ENCODE measurements at places on chromosomes 12 and 14. TPM values are rescaled to one million over a fixed set of nuclear protein-coding genes. Genes with fewer than 3 reads are reported as not detected.
A peak's percentile ranks its signal among the peaks of the same experiment; 100 is the strongest.

Gene CACNA1C
- 0.44 TPM for total RNA-seq

DNA sequence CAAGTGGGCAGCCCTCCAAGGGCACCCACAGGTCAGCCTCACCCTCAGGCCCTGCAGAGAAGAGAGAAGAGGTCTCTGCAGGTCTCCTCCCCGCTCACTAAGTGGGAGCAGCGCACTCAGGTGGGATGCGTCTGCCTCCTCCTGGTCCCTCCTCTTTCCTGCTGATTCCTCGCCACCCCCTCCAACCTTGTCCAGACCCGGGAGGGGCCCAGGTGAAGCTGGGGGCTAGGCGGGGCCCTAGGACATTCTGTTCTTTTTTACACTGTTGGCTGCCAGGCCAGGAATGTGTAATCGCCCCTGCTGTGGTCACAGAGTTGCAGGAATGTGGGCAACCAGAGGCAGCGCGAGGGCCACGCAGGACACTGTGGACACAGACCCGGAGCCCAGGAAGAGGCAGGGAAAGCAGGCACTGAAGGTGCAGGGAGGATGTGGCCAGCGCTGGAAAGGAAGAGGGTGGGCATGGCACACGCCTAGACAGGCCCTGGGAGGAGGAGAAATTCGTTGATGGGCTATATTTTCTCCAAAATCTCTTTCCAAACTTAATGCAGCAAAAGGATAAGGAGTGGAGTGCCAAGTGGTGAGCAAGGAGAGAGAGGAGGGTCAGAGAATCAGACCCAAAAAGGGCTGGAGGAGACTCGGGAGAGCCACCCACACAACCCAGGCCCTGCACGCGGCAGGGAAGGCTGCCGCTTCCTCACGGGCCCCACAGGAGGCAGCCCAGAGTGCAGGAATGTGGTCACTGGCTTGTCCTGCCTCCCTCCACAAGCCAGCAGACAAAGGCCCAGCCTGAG lies 911 bp upstream of the SCNN1A start:
- DNase-seq = peak; percentile 72

- no peak for DNase-seq
Observed at GRCh38 chr12:52120951-52121823, 41.7 kb downstream of the SMIM41 start.

GRCh38 chr12:91662021-91662420 lies 479.4 kb upstream of the DCN start:
- DNase-seq = no peak

Gene SUOX
- total RNA-seq = 8.9 TPM

- DNase-seq = no peak
Observed at GRCh38 chr14:51432302-51432948, 192.4 kb downstream of the TMX1 start.

Gene EID3
- 1.5 TPM for total RNA-seq

DNA sequence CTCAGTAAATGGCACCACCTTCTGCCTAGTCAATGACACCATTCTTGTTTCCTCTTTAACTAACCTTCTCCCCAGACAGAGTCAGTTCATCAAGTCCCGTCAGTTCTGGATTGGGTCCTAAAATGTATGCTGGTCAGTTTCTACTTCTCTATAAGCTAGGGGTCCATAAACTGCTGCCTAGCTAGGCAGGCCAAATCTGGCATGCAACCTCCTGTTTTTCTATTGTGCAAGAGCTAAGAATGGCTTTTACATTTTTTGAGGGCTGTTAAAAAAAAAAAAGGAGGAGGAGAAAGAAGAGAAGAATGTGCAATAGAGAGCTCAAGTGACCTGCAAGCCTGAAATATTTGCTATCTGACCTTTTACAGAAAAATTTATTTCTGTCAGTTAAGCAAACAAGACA lies 6.4 kb upstream of the TMED10 start:
- DNase-seq = no peak

GRCh38 chr12:69765515-69765914 lies 26.9 kb downstream of the RAB3IP start:
- no peak for DNase-seq

DNA sequence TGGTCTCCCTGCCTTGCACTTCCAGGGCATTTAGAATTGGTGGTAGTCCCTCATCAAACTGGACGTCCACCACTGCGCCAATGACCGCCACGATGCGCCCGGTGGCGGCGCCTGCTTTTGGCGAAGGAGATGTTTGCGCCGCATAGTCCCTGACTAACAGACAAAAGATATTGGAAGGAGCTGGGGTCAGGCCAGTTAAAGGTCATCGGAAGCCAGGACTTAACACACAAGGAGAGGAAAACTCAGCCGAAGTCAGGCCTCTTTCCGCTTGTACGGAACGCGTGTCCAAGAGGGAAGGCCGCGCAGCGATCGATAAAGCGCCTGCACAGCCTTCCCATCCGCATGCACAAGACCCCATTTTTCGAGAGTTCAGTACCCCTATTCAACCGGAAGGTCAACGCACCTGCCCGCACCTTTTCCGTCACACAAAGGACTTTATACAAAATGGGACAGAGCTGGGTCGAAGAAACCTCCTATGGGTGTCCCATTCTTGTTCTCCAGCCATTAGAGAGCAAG lies 525 bp downstream of the ATP5F1B start:
- peak; percentile 45 for DNase-seq

GRCh38 chr12:7612851-7613250 lies 52.9 kb downstream of the APOBEC1 start:
- no peak for DNase-seq

DNA sequence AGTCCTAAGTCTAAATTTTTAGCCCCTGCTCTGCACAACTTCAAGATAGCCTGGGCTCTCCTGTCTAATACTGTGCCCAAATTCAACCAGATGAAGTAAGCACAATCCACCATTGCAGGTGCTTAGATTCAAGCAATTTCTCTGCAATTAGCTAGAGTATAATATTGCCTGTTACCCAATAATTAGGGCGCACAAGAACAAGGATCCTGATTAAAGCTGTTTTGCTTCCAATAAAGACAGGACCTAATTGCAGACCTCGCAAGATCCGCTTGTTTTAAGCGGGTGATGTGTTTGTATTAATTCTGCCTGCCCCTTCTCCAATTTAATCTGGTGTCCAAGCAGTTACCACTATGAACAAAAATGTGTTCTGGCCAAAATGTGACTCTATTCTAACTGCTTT lies 1268.9 kb upstream of the TMEM132C start:
- DNase-seq = no peak

DNA sequence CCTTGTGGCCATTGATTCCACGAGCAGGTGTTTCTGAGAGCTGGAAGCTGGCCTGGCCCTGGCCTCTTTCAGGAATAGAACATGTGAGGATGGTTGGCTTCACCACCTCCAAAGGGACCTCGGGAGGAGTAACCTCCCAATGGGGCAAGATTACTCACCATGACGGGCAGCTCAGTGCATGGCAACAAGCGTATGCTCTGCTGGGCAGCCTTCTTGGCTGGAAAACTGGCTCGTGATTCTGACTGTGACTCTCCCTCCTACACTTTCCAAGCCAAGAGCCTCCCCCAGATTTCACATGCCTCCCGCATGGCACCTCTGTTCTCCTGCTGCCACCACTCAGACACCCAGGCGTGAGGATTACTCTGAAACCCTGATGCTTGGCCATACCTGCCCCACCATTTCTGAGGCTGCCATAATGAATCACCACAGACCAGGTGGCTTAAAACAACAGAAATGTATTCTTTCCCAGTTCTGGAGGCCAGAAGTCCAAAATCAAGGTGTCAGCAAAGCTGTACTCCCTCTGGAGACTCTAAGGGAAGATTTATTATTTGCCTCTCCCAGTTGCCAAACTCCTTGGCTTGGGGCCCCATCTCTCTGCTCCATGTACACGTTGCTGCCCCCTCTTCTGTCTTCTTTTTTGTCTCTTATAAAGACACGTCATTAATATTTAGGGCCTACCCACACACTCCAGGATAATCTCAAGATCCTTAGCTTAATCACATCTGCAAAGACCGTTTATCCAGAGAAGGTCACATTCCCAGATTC lies 215.9 kb downstream of the CHST11 start:
- peak; percentile 45 for DNase-seq

DNA sequence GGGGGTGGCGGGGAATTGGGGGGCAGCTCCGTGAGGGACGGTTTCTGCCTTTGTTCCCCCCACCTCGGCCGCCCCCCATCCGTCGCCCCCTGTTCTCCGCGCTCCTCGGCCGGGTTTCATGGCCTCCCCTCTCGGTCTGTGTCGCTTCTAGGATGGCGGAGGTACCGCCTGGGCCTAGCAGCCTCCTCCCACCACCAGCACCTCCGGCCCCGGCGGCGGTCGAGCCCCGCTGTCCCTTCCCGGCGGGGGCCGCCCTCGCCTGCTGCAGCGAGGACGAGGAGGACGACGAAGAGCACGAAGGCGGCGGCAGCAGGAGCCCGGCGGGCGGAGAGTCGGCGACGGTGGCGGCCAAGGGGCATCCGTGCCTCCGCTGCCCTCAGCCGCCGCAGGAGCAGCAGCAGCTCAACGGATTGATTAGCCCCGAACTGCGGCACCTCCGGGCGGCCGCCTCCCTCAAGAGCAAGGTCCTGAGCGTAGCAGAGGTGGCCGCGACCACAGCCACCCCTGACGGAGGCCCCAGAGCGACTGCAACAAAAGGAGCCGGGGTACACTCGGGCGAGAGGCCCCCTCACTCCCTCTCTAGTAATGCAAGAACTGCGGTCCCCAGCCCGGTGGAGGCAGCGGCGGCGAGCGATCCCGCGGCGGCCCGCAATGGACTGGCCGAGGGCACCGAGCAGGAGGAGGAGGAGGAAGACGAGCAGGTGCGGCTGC lies 575 bp downstream of the NAA30 start:
- peak; percentile 46 for DNase-seq

GRCh38 chr14:24425704-24426103 lies 3.8 kb downstream of the CBLN3 start:
- peak; percentile 88 for DNase-seq

DNA sequence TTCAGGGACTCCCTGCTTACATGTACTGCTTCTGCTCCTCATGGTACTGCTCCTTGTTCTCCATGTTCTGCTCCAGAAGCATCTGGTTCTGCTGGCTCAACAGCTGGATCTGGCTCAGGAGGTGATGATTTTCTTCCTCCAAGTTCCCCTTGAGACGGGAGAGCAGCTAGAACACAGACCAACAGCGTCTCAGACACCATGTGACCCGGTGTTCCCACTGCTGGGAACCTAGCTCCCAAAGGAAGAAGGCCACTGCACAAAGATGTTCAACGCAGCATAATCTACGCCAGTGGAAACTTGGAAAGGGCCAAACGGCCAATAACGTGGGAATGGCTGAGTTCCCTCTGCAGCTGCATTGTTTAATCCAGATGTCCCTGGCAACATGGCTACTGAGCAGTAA lies 49.6 kb upstream of the GPR68 start:
- DNase-seq = no peak

Gene SMARCC2
- 45.8 TPM for total RNA-seq

Gene C12orf75
- total RNA-seq = 5.8 TPM

DNA sequence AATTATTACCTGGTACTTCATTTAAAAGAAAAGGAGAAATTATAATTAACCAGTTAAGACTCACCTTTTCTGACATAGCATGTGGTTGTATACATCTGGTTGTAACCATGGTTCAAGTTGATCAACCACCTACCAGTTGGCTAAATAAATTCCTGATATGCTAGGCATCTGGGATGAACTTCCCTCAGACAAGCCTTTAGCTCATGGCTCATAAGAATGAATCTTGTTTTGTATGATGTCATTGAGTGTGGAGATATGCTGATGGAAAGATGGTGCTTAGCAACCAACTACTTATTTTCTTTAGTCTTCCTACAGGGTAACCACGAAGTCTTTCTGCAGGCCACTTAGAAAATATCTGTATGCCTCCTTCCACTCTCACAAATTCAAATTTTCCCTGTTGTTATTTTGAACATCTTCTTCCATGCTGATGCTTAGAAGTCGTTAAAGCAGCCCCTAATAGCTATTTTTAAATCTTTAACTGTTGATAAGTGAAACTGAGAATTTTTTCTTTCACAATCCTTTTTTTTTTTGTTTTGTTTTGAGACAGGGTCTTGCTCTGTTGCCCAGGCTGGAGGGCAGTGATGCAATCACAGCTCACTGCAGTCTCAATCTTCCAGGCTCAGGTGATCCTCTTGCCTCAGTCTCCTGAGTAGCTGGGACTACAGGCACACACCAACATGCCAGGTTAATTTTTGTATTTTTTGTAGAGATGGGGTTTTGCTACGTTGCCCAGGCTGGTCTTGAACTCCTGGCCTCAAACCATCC lies 51.9 kb upstream of the PTHLH start:
- DNase-seq = no peak

- DNase-seq = peak; percentile 99
Observed at GRCh38 chr14:61694830-61695694, at the start of gene HIF1A. HIF1A (plus strand) TSS chr14:61695513; CDS start chr14:61695805, 292 bp downstream.

DNA sequence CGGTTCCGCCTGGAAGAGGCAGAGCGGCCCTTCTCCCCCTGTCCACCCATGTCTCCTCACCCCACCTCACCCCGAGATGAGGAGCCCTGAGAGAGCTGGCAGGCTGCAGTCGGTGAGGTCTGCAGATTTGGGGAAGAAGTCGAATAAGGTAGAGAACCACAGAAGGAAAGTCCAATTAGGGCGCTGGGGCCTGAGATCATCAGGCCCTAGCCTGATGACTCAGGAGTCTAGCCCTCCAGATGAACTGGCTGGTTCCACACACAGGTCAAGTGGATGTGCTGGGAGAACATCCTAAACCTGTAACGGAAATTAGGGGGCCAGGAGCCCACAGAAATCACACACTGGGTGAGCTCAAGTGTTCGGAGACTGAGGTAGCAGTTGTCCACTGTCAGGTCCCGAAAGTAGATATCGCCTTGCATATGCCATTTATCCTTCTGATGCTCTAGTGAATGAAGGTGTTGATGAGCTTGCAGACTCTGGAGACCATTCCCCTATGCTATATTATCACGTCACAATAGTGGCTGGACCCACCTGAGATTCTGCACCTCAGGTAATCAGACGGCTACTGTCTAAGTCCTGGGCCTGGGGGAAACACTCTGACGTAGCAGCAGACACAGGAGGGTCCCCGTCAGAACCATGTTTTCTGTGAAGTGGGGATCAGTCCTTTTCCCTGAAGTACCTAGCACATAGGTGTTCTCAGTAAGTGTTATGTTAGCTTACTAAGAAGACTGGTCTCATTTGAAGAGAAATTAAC lies 886 bp upstream of the METTL17 start:
- DNase-seq = no peak

- DNase-seq = no peak
Observed at GRCh38 chr12:86777325-86777724, 521.1 kb upstream of the MGAT4C start.

GRCh38 chr12:110577864-110578693 lies 5.0 kb downstream of the PPTC7 start:
- peak; percentile 79 for DNase-seq

DNA sequence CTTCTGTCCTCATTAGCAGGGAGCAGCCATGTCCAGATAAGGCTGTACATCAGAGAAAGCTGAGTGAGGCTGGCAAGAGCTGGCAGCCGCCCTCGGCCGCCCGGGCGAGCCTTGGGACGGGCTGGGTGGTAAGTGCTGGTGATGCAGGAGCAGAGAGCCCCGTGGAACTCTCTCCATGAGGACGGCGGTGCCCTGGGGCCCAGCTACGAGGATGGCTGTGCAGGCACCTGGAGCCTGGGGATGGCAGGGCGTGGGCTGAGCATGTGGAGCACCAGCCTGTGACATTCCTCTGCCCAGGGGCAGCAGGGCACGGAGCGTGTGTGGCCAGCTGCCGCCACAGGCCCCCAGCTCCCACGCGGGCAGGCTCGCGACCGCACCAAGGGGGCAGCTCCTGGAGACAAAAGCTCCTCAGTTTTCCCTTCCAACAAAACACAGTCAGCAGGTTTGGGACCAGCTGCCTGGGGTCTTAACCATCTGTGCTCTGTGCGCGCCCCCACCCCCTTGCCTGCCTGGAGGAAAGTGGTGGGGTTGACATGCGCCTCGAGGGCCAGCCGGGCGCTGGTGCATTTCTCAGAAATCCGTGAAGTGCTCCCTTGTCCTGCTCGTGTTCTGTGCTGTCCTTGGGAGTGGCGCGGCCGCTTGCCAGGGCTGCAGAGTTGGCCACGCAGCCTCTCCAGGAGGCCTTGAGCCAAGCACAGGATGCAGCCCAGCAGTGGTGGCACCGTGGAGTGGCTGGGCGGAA lies 21.4 kb downstream of the PACS2 start:
- DNase-seq = no peak

Data from lung microvascular endothelial cell (primary cell).